ENCODE measurements at places on chromosomes 11 and 22. TPM values are rescaled to one million over a fixed set of nuclear protein-coding genes. Genes with fewer than 3 reads are reported as not detected.

DNA sequence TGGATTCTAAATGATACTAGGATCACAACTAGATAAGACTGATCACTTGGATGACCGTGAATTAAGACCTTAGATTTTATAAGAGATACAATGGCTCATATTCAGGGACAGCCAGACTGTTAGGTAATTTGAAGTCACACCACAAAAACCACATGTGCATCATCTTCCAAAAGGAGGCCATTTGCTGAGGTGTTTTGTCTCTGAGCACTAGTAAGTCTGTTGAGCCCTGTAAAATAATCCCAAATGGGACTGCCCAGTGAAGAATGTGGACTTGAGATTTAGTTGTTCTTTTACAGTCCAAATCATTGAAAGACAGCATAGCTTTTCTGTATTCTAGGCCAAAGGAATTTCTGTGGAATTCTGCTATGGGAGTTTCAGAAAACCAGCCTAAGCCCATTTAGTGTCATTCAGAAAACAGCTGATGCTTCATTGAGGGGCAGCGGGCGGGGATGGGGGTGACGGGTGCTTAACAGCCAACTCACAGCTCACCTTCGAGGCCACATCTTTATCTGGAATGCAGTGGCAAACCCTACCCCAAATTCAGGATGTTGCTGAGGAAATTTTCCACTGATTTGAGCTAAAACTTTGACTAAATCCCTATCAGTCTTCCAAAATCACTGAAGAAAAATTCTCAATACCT lies 80.1 kb upstream of the BIRC3 start:
- no peak for DNase-seq
- no peak overlapping the region for H3K27ac ChIP-seq
- H3K27me3 ChIP-seq = peaks cover 9% of the 10 kb centered on the region
- no peak overlapping the region for H3K4me3 ChIP-seq
- H3K4me1 ChIP-seq = no peaks in the 10 kb centered on the region

GRCh38 chr11:47329987-47330931 lies 22.2 kb downstream of the MYBPC3 start:
- no peak for DNase-seq
- H3K4me3 ChIP-seq = no peak overlapping the region
- H3K36me3 ChIP-seq = peaks cover 17% of the 10 kb centered on the region
- no peaks in the 10 kb centered on the region for H3K27me3 ChIP-seq

Gene PLAAT3
- total RNA-seq = 1.9 TPM

DNA sequence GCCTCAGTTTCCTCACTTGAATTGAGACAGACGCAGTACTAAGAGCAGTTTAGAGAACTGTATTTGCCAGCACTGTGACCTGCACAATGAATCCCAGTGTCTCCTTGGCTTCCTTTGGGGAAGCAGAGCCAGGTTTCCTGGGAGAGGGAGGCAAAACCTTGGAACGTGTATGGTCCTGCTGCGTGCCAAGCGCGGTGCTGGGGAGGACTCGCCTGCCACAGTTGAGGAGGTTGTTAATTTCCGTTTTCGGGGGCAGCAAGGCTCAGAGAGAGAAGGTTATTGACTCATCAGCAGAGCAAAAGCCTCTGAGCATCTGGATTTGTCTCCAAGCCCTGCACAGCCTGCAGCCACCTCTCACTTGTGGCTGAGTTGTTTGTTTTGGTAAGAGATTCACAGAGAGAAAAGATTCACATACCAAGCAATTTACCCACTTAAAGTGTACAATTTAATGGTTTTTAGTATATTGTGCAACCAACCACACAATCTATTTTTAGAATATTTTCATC lies 10.8 kb downstream of the SYT12 start:
- H3K4me3 ChIP-seq = no peak overlapping the region
- H3K27ac ChIP-seq = no peak overlapping the region
- no peaks in the 10 kb centered on the region for H3K36me3 ChIP-seq
- DNase-seq = no peak
- no peaks in the 10 kb centered on the region for H3K4me1 ChIP-seq

GRCh38 chr11:69588270-69588669 lies 52.7 kb upstream of the CCND1 start:
- H3K36me3 ChIP-seq = no peaks in the 10 kb centered on the region
- DNase-seq = no peak
- H3K27me3 ChIP-seq = no peaks in the 10 kb centered on the region
- H3K4me1 ChIP-seq = no peaks in the 10 kb centered on the region

DNA sequence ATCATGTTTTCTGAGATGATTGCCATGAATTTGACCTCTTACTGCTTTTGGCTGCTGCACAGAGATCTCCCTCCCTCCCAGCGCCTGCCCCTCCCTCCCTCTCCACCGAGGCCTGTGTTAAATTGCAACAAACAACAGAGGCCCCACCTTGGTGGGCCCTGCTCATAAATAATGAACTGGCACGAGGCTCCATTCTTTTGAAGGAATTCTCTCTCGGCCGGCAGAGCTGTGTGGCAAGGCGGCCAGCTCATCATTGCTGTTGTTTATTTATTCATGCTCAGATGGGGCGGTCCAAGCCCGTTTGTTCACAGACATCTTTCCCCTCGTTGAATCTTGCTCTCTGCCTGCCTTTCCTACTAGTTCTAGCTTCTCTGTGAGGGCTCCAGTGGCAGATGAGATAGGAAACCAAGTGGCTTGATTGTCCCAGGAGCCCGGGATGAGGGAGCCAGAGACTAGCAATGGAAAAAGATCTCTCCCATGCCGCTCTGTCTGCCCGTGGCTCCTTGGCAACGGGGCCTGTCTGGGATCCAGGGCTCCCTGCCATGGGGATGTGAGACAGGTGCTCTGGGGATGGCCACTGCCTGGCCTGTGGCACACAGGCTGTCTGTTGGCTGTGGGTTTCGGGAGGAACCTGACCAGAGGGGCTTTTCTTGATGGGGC lies 192.6 kb downstream of the DSCAML1 start:
- DNase-seq = no peak
- H3K27ac ChIP-seq = no peak overlapping the region
- H3K4me1 ChIP-seq = peaks cover 14% of the 10 kb centered on the region
- peaks cover 7% of the 10 kb centered on the region for H3K27me3 ChIP-seq
- no peaks in the 10 kb centered on the region for H3K36me3 ChIP-seq

Gene SPDYC
- total RNA-seq = not detected

GRCh38 chr11:68014157-68014946 lies 4.2 kb downstream of the ALDH3B1 start:
- H3K36me3 ChIP-seq = no peaks in the 10 kb centered on the region
- peak overlapping the region; percentile 19 for H3K27ac ChIP-seq
- no peak overlapping the region for H3K4me3 ChIP-seq
- peaks cover 4% of the 10 kb centered on the region for H3K4me1 ChIP-seq

DNA sequence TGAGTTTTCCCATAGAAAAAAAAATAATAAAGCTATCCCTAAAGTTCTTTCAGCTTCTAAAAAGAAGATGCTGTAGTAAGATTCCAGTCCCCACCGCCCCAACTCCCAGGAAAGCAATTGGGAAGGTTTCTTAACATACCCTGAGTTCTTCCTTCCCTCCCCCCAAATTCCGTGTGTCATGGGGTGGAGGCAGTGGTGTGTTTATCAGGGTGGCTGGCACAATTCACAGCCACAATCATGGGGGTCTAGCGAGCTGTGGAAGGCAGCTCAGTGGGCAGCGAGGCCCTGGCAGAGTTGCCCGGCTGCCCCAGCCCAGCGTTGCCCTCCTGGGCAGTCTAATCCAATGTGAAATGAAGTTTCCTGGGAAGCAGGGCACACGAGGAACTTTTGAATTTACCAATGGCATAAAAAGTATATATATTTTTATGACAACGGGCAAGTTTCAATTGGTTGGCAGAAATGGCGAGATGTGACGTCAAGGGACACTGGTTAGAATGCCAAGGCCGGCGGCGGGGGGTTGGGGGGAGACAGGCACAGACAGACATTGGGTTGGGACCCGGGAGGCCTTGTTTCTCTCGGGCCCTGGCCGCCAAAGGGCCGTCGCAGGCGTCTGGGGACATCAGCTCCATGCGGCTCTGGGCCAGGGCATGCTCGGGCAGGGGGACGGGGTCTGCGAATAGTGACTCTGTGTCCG lies 80.7 kb upstream of the PPARA start:
- DNase-seq = peak; percentile 45
- H3K36me3 ChIP-seq = peaks cover 11% of the 10 kb centered on the region
- peaks cover 50% of the 10 kb centered on the region for H3K4me1 ChIP-seq
- H3K4me3 ChIP-seq = peak overlapping the region; percentile 83
- no peaks in the 10 kb centered on the region for H3K27me3 ChIP-seq

Gene SH3BP1
- total RNA-seq = 187 TPM
